ENCODE measurements at places on chromosomes 7 and 10.

DNA sequence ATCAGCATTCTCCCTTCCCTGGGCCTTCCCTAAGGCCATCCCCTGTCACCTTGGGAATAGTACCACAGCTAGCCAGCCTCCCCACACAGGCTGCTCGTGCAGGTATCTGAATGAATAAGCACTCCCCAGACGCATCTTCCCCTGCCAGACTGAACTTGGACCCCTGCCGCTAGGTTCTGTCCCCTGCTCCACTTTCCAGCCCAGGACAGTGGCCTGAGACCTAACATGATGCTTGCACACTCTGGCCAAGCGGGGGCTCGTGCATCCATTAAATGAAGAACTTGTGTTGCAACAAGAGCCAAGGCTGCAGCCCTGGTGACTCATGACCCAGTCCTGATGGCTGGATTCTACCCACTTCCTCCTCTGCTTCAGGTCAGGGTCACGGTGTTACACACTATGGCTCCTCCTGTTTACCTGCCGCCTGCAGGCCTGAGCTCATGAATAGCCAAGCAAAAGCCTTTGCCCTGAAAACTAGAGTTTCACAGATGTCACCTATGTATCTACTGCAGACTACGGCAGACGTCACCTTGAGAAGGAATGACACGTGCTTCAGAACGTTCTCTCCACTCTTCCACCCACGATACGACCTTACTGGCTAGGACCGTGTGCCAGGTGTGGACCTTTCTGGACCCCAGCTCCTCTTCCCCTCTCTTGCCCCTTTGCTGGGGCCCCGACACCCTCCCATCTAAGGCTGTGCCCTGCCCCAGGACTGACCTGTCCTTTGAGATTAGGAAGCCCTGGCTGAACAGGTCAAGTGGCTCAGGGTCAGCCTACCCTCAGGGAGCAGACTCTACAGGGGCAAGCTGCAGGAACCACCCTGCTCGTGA lies 6.5 kb downstream of the ASB13 start:
- DNase-seq: peak; percentile 51

DNA sequence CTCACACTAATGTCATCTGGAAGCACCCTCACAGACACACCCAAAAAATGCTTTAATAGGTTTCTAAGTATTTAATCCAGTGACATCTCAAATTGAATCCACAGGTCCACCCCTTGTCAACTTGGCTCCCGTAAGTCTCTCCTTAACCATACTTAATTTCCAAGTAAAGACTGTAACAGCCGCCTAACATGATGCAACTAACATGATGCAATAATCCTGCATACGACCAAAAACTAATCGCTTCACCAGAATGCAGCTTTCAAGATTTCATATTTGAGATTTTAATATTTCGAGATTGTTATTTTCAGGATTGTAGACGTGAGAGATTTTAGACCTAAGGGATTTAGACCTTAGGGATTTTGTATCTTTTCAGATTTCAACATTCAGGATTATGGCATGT lies 3.7 kb upstream of the HDAC9 start:
- DNase-seq: no peak

DNA sequence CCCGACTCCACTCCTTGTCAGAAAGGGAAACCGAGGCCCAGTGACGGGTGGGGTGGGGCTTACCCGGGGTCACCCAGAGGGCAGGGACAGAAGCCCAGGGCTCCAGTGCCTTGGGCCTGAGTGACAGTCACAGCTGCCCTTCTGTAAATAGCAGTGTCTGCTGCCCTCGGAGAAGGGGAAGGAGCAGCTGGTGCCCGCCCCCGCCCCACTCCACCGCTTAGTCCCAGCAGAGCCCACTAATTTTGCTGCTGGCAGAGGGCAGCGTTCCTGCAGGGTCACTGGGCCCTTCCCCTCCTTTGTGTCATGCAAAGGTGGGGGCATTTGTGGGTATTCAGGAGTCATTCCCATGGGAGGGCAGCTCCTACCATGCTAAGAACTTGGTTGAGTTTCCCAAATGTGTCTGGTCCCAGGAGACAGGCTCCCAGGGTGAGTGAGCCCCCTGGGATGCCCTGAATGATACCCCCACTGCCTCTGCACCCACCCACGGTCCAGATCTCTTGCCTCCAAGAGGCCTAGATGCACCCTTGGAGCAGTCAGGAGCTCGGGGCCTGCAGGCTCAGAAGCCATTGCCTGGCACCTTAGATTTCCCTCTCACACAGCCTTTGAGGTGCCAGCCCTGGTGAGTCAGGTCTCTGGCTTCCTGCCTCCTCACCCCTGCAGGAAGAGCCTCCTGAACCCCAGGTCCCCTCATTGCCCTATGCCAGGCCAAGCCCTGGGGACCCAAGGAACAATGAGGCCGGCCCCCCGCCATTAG lies 17.2 kb downstream of the SH2B2 start:
- DNase-seq: no peak

DNA sequence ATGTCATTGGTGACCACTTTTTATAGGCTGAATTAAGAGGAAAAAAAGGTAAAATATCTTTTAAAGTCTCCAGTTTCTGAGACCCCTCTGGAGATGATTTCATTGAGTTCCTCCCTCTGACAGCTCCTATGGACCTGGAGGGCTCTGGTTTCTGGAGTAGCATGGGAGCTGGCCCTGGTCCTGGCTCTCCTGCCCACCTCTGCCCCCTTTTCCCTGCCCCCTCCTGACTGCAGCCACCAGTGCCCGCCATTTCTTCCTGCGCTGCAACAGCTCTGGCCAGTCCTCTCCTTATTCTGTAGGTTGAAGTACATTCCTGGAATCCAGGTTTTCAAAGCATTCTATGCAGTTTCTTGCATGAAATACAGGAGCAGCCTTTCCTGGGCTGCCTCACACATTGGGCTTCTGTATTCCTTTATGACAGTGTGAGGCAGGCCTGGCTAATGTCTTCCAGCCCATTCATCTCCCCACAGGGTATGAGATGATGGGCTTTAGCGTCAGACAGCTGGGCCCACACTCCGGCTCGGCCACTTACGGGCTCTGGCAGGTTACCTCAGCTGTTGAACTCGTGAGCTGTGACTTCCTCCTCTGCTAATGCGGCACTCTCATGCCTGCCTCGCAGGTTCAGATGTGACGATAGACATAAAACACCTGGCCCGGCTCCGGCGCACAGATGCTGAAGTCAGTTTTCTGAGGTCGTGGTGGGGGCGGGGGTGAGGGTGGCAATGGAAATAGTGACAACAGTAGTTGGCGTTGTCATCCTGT lies 101.7 kb downstream of the MGMT start:
- no peak for DNase-seq

- no peak for DNase-seq
Measured at GRCh38 chr10:80137920-80138319, 5.4 kb downstream of the PLAC9 start.

GRCh38 chr7:151307536-151307935 lies 34.1 kb upstream of the NUB1 start:
- no peak for DNase-seq

GRCh38 chr10:122197611-122198222 lies 73.4 kb upstream of the BTBD16 start:
- no peak for DNase-seq

GRCh38 chr10:33008499-33009243 lies 50.6 kb upstream of the ITGB1 start:
- peak; percentile 38 for DNase-seq

DNA sequence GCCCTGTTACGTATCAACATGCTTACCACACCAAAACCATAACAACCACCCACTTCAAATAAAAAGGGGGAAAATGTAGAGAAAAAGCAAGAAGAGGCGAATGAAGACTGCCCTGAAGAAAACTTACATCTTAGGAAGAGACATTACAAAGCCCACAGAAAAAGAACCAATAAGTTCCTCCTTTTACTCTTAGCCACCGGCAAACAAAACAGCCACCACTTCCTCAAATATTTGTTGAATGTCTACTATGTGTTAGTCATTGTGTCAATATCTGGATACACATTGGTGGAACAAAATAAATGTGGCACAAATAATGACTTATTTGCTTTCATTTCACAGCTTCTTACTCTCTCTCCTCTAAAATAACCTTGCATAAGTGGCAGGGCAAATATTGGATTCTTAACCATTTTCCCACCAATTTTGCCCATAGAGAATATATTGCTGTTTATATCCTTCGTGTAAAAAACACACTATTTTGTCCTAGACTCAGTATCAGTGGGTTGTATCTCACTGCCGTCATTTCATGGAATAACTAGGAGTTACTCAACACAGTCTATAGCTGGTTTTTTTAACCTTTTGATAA lies 106.8 kb downstream of the ANK3 start:
- no peak for DNase-seq

DNA sequence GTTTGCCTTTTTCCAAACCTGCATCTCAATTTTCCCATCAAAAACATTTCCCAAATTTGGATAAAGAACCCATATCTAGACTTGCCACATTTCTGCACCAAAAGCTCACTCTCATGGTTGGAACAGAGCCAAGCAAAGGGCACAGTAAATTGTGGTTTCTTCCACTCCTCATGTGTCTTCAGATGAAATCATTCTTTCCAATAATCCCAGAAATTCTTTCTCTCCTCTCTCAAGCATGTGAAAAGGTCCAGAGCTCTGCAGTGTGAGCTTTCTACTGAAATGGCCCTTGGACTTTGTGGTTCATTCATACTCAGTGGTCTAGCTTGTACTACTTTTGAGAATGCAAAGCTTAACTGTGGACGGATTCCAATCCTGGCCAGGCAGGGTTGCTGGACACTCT lies 19.8 kb downstream of the PRSS2 start:
- DNase-seq: no peak

- DNase-seq: no peak
Measured at GRCh38 chr10:5443429-5443828, 31.1 kb downstream of the NET1 start.

GRCh38 chr10:130061760-130062159 lies 48.9 kb downstream of the C10orf143 start:
- no peak for DNase-seq

GRCh38 chr10:11024596-11024995 lies 6.9 kb downstream of the CELF2 start:
- no peak for DNase-seq

Measured in left cardiac atrium (tissue), 4 donors.